ENCODE measurements at places on chromosomes 7 and 10.

DNA sequence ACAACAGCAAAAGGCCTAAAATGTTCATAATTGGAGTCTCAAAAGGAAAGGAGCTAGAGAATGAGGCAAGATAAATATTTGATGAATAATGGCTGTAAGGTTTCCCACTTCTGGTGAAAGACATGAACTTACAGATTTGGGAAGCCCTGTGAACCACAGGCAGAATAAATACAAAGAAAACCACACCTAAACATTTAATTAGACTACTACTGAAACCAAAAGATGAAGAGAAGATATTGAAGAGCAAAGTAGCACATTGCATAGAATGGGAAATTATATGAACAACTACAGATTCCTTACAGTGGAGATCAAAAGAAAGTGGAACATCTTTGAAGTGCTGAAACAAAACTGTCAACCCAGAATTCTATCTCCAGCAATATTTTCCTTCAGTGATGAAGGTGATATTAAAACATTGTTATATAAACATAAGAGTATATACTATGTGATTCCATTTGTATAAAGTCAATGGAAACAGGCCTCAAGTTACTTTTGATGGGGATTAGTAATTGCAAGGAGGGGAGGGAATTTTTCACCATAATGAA lies 191.3 kb upstream of the KAT6B start:
- no peak for DNase-seq

DNA sequence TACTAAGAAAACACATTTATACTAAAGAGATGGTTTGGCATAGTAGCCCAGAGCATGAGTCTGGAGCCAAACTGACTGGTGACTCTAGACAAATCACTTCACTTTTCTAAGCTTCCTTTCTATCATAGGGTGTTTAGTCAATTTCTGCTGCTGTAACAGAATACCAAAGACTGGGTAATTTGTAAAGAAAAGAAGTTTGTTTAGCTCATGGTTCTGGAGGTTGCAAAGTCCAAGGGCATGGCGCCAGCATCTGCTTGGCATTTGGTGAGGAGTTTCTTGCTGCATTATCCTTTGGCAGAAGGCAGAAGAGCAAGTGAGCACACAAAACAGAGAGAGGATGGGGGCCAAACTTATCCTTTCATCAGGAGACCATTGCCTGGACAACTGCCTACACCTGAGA lies 146.3 kb downstream of the CHCHD3 start:
- no peak for DNase-seq

GRCh38 chr7:87216701-87217508 lies 2.6 kb downstream of the TMEM243 start:
- DNase-seq: peak; percentile 70

DNA sequence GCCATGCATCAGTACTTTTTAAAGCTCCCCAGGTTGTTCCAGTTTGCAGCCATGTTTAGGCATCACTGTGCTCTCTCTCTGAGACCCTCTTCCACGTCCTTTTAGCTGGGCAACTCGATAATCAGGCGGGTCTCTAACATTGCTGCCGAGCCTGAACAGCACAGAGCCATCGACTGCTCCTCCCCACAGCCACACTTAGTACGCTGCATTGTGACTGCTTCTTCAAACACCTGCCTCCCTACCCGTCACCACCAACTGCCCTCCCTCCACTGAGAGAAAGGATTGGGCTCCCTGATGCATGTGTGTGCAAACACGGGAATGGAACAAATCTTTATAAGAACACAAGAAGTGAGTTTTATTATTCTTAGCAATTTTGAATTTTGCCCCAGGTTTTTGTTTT lies 11.4 kb upstream of the TACR2 start:
- no peak for DNase-seq

GRCh38 chr7:3439333-3440030 lies 138.4 kb downstream of the SDK1 start:
- no peak for DNase-seq

GRCh38 chr7:94364816-94365215 lies 29.9 kb upstream of the COL1A2 start:
- DNase-seq: no peak

Data from CD4-positive, alpha-beta T cell treated with Interleukin-2 at 100 ng/mL for 4 hours (primary cell).